ENCODE measurements at places on chromosomes 5 and 9.

DNA sequence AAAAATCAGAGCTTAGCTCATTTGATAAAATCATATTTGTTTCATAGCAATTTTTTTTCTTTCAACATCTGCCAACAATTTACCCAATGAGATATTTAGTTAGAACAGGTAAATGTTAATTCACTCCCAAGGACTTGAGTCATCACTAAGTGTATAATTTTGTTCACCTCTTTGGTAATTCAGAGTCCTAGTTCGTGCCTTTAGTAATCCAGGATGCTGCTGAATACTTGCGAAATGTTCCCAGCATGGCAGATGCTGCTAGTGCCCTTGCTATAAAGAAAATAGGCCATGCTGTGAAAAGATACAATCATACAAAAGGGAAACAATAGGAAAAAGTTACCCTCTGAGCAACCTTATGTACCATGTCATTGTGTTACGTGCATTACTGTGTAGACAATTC is 210.5 kb downstream of the CSNK1G3 start:
- DNase-seq: no peak

DNA sequence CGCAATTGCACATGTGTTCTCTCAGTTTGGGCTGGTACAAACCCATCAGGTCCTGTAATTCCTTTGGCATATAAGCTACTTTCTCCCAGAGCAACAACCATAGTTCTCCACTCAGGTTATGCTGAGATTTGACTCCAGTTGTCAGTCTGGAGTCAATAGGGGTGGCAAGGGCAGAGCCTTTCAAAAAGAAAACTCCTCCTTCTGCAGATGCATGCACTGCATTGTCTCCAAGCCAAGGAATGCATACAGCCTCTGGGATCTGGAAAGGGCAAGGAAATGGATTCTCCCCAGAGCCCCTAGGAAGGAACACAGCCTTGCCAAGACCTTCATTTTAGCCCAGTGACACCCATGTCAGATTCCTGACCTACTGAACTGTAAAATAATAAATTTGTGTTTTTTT is 31.0 kb upstream of the GZMA start:
- no peak for DNase-seq

- no peak for DNase-seq
Measured at GRCh38 chr5:35044649-35045048, 3.1 kb downstream of the AGXT2 start.

- DNase-seq: no peak
Measured at GRCh38 chr5:134245101-134245604, 19.3 kb upstream of the PPP2CA start.

GRCh38 chr5:176742246-176743105 is 67.9 kb upstream of the UNC5A start:
- peak; percentile 3 for DNase-seq

DNA sequence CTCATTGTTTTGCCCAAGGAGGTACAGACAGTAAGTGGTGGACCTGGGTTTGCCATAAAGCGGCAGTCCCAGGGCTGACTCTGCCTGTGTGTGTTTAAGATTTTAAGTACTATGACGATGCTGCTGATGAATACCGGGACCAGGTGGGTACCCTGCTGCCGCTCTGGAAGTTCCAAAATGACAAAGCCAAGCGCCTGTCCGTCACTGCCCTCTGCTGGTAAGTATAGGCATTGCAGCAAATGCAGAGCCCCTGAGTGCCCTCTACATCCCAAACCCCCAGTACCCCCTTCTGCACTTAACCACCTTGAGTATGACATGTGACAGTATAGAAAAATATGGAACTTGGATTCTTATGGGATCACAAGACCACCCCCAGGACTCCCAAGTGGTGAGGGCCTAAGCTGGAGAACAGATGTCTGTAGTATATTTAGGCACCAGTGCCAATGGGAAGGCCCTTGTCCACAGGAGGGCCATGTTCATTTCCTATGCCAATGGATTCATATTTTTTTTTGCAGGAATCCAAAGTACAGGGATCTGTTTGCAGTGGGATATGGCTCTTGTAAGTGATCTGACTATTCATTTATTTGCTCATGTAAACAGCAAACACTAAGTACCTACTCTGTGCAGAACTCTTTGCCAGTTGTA is 22.0 kb downstream of the ENHO start:
- DNase-seq: peak; percentile 73

DNA sequence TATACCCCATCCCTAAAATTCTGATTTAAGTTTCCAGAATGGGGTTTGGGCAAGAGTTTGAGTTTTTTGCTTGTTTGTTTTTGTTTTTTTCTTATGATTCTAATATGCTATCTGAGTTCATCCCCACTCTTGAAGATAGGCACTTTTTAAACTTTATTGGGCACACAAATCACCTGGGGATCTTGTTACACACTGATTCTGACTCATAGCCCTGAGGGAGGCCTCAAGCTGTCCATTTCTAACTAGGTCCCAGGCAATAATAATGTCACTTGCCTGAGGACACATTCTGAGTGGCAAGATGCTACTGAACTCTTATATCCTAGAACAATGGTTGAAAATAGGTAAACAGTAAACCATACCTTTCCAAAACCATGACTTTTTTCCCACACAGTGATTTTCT is 22.8 kb upstream of the ABLIM3 start:
- DNase-seq: no peak

GRCh38 chr9:68981789-68982188 is 32.1 kb downstream of the PRKACG start:
- no peak for DNase-seq

DNA sequence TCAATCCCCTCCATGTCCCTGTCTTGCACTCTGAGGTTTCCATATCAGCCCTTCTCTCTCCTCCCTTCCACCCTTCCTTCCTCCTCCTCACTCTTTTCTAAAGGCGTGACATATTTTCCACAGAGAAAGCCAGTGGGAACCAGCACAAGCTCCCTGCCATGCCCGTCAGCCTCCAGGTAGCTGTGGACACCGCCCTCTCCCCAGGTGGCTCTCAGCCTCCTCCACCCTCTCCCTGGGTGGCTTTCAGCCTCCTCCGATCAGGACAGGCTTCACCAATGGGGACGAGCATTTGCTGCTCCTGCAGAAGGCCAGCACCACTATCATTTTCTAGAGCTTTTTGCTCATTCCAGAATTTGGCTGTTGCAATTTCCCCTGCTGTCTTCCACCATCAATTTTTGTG is 236.6 kb downstream of the GADD45G start:
- no peak for DNase-seq

GRCh38 chr5:123474228-123474627 is 37.7 kb upstream of the CSNK1G3 start:
- DNase-seq: no peak

DNA sequence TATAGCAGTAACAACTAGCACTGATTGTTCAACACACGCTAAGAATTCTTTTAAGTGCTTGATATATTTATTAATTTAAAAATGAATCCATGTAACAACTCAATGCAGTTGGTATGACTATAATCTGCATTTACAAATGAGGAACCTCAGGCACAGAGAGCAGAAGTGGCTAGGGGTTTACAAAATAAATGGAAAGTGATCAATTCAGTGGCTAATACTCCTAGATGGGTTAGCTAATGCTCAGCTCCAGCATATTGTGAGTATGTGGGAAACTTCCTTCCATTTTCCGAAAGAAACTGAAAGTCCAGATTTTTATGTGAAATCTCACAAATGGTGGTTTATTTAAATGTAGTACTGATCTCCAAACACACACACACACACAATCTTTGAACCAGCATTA is 128.0 kb downstream of the RFX3 start:
- DNase-seq: no peak

- DNase-seq: no peak
Measured at GRCh38 chr9:104009826-104010225, 84.3 kb upstream of the SMC2 start.

DNA sequence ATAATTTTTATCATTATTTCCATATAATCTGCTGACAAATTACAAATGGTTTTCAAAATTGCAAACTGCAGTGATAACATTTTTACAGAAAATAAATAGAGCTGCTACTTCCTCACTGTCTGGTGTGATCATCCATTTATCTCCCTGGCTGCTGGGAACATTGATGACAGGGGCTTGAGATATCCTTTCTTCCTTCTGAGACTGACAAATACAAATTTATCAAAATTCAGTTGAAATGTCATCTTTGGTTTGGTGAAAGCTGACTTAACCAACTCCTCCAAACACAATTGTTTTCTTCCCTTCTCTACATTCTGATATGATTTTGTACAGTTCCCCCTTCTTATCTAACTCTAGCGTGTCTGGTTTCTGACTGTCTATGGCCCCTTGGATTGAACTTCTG is 611.8 kb upstream of the KLF4 start:
- no peak for DNase-seq

DNA sequence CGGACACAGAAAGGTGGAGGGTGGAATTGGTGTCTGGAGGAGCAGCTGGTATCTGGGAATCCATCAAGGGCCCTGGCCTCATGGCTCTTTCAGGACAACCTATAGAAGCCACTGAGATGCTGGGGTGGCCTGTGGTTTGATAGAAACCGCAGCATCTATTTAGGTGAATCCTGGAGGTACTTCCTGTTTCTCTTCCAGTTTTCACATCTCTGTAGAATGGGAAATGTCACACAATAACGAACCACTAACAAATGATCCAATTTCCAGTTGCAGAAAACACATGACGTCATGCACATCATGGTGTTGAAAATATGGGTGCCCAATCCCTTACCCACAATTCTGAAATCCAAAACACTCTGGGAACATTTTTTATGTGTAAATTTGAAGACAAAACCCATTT is 52.2 kb downstream of the ROPN1L start:
- no peak for DNase-seq

DNA sequence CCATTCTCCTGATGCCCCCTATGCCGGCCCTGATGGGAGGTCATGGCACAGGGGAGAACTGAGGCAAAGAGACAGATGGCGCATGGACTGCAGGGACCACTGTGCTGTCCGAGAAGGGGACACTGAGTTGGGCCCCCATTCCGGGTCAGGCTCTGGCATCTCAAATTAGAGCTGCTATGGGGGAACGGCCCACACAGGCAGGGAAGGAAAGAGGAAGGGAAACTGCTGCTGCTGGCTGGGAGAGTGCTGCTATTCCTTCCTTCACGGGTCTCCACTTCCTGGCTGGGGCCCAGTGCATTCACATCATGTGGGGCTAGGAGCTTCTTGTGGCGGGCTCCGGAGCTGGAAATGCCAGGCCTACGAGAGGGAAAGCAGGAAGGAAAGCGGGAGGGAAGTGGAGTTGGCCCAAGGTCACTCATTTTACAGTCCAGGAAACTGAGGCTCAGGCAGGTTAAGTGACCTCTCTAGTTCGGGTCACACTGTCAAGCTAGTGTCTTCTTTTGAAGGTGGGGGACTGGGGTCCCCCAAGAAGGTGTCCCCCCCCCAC is 1.3 kb upstream of the CARD19 start:
- no peak for DNase-seq

DNA sequence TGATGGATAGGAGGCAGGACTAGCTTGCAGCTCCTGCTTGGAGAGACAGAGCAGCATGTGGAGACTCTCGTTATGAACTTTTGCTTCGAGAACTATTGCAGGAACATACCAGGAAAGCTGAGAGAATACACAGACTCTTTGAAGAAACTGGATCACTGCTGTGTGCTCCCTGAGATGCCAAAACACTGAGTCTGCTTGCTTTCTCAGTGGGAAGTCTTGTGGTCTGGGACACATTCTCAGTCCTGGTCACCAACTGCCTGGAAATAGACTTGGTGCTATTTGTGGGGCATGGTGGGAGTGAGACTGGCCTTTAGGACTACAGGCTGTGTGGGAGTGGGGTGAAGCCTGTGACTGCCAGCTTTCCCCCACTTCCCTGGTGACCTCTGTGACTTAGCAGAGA is 252.6 kb downstream of the MED10 start:
- no peak for DNase-seq

GRCh38 chr5:97047076-97047475 is 95.3 kb downstream of the LIX1 start:
- DNase-seq: no peak

- DNase-seq: no peak
Measured at GRCh38 chr9:1202512-1203280, 152.5 kb downstream of the DMRT2 start.

GRCh38 chr9:129665814-129666520 is 520 bp downstream of the PRRX2 start:
- DNase-seq: peak; percentile 57
